Activated CD4-positive, alpha-beta T cell treated with anti-CD3 and anti-CD28 coated beads for 4 hours (primary cell): ENCODE measurements at places on chromosomes 6 and 20.

GRCh38 chr6:131724114-131724513 lies 13.3 kb upstream of the CTAGE9 start:
- no peak for DNase-seq

- DNase-seq: no peak
Measured at GRCh38 chr6:21098134-21098533, 495.4 kb upstream of the SOX4 start.

- DNase-seq: no peak
Measured at GRCh38 chr6:20417819-20418218, 16.1 kb downstream of the E2F3 start.

GRCh38 chr6:148055419-148055818 lies 287.2 kb upstream of the SASH1 start:
- no peak for DNase-seq
